SJSA1 (cell line): ENCODE measurements at places on chromosomes 13 and 19. TPM values are rescaled to one million over a fixed set of nuclear protein-coding genes. Genes with fewer than 3 reads are reported as not detected.

Gene ZNF628
- total RNA-seq = 1.1 and 4.1 TPM in 2 replicates

Gene ZNF557
- total RNA-seq = 5.7 and 9.4 TPM in 2 replicates

Gene ZNF99
- total RNA-seq = not detected in 2 replicates

Gene ZNF681
- 0.13 and 0.95 TPM in 2 replicates for total RNA-seq

Gene SLC25A30
- 6.7 and 10.2 TPM in 2 replicates for total RNA-seq

Gene TMEM221
- not detected in 2 replicates for total RNA-seq

Gene SPACA4
- not detected in 2 replicates for total RNA-seq

Gene PNMA8B
- total RNA-seq = not detected in 2 replicates

Gene LSR
- 2.0 TPM in 1 of 2 replicates, not detected in the other for total RNA-seq
